ENCODE measurements at places on chromosomes 5 and 9.

DNA sequence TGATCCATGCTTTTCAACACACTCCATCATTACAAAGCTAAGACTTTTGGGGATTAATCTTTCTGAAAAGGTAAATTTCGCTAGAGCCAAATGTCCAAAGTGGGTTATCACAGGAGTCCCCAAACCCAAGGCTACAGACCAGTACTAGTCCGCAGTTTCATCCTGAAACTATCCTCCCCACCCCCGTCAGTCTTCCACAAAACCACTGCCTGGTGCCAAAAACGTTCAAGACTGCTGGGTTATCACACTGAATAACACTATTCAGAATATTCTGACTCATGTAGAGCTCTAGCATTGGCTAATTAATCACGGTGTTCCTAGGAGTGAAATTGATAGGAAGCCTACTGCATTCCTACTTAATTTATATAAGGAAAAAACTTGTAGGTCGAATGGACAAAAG is 24.7 kb downstream of the ERP44 start:
- no peak for ATAC-seq

DNA sequence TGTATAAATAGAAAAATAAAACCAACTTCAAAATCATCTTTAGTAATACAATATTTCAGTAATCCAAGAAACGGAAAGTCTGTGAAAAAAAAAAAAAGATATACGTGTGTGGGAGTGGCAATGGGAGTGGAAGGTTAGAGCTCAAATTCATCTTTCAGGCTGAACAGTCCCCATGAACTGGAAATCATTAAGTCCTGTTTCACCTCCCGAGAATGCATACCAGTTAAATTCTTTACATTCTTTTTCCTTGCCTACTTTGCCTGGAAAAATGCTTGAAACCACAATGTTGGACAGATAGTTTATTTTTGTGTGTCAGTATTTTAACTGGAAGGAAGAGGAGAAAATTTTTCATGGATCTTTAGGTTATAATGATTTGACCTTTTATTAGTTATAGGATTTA is 166.8 kb downstream of the MUSK start:
- peak; percentile 91 for ATAC-seq

DNA sequence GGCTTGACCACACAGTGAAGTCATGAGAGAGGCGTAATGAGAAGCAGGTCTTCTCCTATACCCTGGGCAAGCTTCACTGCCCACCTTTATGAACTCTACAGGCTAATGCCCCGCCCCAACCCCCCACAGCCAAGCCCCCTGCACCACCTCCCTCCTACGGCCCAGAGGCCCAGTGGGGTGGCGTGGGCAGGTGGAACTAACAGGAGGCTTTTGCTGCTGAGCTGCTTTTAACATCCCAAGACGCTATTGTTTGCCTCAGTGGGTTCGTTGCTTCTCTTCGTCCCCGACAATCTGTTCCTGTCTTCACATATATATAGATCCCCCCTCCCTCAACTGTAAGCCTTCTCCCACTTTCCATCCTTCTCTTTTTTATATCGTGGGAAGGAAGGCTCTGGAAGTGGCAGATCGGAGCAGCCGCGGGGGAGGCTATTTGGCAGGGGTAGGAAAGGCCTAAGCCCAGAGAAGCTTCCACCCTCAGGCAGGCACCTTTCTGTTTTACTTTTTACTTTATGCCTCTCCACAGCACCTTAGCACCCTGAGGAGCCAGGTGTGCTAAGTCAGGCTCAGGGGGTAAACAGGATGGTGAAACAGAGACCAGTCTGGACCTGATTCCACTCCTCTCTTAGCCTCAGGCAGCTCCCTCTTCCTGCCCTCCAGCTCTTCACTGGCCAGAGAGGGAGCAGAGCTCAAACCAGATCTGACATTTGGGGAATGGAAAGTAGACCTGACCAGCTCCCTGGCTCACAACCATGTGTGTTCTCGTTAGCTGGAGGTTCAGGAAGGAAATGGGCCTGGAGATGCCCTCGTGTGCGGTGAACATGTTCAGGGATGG is 26.5 kb downstream of the CD74 start:
- ATAC-seq, result no peak

DNA sequence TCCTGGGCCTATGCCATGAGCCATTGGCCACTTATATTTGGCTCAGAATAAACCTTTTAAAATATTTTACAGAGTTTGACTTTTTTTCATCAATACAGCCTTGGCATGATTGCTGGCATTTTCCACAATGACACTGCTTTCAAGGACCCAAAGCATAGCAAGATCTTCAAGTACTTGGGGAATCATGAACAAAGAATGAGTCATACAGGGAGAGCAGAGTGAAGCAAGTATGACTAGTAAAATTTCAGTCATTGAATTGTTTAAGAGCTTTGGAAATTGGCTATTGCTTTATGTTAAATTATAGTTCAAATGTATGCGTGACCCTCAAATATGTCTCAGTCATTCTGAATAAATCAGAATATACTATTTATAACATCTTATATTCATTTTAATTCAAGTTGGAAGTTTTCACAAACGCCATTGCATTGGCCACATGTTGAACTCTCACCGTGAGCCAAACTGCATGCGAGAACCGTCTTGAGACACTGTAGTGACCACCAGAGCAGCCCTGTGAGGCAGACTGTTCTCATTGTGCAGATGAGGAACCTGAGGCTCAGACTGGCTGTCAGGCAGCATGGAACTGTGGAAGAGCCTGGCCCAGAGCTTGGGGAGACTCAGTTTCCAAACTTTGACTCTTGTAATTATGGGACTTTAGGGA is 52.9 kb downstream of the GDNF start:
- peak; percentile 33 for ATAC-seq

GRCh38 chr9:127303830-127304229 is 39.3 kb downstream of the GARNL3 start:
- ATAC-seq, result no peak

- ATAC-seq, result no peak
These were observed 24.4 kb downstream of the ZCCHC7 start for GRCh38 chr9:37144762-37145161.

GRCh38 chr5:5374009-5374715 is 48.3 kb upstream of the ICE1 start:
- no peak for ATAC-seq

DNA sequence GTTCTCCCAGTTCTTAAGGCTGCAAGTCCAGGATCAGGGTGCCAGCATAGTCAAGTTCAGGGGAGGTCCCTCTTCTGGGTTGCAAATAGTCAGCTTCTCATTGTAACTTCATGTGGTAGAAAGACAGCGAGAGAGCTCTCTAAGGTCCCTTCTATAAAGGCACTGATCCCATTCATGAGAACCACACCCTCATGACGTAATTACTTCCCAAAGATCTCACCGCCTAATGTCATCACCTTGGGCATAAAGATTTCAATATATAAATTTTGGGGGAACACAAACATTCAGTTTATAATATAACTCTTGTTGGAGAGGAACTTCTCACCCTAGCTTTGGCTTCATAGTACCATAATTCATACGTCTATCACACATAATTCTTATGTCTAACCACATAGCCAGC is 203.9 kb upstream of the VLDLR start:
- ATAC-seq, result no peak

GRCh38 chr9:127568618-127568970 is 43.5 kb upstream of the STXBP1 start:
- peak; percentile 8 for ATAC-seq

DNA sequence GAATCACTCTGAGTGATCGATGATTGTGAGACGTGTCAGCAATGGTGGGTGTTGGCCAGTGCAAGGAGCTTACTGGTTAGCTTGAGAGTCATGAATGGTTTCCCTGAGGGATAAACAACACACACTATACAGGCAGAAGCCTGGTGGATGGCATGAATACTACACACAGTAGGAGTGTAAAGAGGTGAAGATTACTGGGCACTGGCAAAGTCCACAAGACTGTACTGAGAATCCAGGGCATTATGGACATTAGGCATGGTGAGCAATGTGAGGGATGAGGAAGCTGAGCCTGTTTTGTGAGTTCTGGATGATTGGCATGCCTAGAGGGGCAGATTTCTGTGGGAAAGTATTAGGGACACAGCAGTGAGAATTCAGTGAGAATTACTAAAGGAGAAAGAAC is 71.3 kb downstream of the KDM4C start:
- ATAC-seq, result no peak

DNA sequence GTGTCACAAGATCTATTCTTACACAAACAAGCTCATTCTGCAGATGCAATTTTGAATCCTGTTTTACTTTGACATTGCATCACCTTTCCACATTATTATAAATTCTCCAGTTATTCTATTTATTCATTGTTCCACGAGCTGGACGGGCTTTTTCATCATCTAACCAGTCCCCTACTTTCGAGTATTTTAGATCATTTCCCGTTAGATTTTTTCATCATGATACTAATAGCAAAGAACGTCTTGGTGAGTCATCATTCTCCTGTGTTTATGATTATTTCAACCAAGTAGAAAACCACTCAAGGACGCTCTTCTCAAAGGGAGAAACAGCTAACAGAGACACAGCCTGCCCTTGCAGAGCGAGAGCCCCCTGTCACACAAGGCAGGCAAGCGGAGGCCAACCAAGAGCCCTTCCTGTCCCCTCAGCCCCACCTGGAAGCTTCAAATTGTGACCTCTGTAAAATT is 15.1 kb downstream of the BBLN start:
- ATAC-seq, result peak; percentile 78

DNA sequence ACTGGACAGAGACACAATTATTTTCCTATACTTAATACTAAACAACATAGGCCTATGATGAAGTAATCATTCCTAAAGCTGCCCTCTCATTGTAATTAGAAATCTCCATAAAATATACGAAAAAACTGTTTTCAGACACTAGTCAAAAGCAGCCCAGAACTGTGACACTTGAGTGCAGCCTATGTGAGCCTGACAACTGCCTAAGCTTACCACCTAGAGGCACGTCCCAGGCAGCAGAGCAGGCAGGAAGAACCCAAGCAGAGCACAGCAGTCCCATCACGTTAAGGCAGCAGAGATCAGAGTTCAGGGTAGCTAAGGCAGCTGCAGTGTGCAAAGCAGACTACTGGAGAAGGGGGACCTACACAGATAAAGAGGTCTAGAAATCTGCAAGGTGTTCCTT is 46.4 kb downstream of the GOLPH3 start:
- no peak for ATAC-seq

DNA sequence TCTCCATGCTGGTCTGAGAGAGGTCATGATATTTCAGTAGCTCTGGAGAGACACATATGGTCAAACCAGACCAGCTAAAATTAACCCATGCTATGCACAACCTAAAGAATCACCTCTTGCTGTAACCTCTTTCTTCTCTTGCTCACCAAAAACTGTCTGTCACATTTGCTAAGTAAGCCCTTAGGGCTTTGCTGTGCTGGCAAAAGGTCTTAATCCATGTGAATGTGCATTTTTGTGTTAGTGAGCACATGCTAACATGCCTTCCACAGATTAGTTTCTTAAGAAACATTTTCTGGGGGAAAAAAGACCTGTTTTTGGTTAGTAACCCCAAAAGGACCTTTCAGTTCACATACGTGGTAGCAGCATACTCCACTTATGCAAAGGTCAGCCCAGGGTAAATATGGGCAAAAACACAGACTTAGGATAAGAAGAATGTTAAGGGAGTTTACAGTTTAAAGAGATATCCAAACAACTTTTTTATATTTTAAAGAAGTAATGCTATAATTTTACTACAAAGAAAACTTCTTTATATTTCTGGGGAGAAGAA is 124.2 kb upstream of the CCDC152 start:
- no peak for ATAC-seq

DNA sequence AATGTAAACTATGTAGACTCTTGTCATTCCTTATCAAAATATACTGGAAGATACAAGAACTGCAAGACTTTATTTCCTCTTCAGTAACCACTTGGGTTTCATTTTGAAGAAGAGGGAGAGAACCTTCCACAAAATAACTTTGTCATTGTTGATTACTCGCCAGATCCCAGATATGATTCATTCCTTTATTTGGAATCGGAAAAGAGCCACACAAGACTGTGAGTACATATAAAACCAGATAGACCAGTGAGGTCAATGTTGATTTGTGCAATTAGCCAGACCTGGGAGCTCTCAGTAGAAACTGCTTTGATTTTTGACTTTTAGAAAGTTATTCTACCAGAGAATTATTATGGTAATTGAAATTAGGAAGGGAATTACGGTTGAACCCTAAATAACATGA is 146.1 kb downstream of the TMEM167A start:
- ATAC-seq, result peak; percentile 40

- no peak for ATAC-seq
These were observed 529.1 kb upstream of the CLINT1 start for GRCh38 chr5:158388021-158388420.

DNA sequence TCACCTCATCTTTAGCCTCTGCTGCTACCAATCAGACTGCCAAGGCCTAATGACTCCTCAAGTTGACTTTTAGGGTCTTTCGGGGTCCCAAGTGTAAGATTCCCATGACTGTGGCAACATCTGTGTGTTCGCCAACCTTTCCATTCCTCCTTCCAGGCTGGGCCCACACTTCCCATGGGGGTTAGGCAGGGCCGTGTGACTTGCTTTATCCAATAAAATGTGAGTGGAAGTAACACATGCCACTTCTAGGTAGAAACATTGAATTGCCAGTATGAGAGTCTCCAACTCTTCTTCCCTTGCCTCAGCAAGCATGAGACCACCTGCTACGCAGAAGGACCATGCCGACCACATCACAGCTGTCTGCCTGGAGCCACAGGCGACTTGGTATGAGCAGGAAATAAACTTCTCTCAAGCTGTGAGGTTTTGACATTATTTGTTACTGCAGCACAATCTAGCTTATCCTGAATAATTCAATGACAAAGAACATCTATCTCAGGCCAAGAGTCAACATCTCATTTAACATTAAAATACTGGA is 190.4 kb upstream of the IER5L start:
- ATAC-seq, result no peak

GRCh38 chr5:74194196-74194595 is 446.3 kb downstream of the ENC1 start:
- ATAC-seq, result no peak

- no peak for ATAC-seq
These were observed 5.4 kb upstream of the HMHB1 start for GRCh38 chr5:143806579-143806978.

- no peak for ATAC-seq
These were observed 84.9 kb downstream of the SLC28A3 start for GRCh38 chr9:84255696-84256095.

DNA sequence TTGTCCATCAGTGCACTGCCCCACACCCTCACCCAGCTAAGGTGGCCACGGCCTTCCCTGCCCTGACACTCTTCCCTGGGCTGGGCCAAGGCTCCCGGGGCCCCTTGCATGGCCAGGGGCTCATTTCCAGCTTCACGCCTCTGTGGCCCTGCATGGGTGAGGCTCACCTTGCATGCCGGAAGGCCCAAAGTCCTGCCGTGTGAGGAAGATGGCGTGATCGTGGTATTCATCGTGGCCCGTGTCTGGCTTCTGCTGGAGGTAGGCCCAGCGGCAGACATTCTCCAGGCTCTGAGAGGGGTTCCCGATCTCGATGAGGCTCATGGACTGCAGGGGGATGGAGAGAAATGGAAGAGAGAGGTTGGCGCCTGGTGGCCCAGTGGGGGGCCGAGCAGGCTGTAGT is 98.4 kb downstream of the ZNF354C start:
- ATAC-seq, result no peak

- ATAC-seq, result no peak
These were observed 100.4 kb upstream of the LARP1 start for GRCh38 chr5:154654486-154655371.
